KBM-7 (cell line): ENCODE measurements at places on chromosomes 5 and 9.

DNA sequence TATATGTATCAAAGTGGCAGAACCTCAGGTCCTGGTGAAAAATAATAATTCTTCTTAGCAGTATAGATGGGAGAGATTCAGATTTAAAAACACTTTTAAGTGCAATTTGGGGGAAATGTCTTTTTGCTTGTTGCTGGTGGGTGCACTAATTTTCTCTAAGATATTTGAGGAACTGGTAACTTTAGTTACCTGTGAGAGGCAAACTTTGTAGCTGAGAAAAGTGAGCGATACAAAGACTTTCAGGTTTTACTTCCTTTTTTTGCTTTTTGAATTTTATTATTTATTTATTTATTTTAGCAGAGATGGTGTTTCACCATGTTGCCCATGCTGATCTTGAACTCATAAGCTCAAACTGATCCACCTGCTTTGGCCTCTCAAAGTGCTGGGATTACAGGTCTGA lies 303.1 kb upstream of the PTGER4 start:
- DNase-seq, result no peak

DNA sequence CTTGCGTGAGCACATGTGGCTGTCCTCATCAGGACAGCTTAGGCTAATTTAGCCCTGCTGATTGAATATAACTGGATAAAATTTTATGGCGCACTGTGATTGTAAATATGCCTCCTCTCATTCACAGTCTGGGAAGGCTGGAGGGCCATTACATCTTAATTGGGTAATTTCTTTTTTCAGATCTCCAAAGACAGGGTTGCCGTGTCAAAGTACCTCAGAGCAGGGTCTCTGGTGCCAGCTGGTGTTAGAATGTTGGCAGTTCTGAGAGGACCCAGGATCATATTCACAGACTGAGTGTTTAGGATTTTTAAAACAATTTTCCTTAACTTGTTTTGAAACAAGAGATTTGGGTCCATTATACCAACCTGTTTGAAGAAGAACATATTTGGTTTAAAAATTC lies 455.7 kb upstream of the TLE4 start:
- DNase-seq, result no peak

GRCh38 chr5:95986001-95986400 lies 24.4 kb upstream of the ELL2 start:
- no peak for DNase-seq

- no peak for DNase-seq
These were observed 43.5 kb upstream of the CAVIN4 start for GRCh38 chr9:100534401-100534800.

DNA sequence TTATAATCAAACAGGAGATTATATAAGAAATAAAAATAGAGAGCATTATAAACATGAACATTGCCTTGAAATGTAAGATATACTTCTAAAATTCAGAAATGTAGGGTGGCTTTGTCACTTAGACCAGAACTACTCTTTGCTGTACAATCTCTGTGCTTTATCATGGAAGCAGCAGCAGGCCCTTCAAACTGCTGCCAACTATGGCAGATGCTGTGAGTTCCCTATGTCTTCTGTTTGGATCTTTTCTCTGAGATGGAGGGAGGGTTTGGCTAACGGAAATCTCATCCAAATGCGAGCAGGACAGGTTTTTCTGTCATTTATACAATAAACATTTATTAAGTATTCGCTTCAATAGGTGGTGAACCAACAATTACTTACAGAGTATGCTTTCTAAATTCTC lies 34.8 kb upstream of the RICTOR start:
- DNase-seq, result no peak

GRCh38 chr9:116944714-116945534 lies 257.8 kb downstream of the TRIM32 start:
- DNase-seq, result no peak

GRCh38 chr5:128424646-128425045 lies 113.4 kb downstream of the FBN2 start:
- DNase-seq, result no peak
